ENCODE measurements at places on chromosomes 3 and 15. TPM values are rescaled to one million over a fixed set of nuclear protein-coding genes. Genes with fewer than 3 reads are reported as not detected.

The SETMAR gene
- 16.9 TPM for total RNA-seq

The CELF6 gene
- total RNA-seq = 4.6 TPM

The PIERCE2 gene
- 6.9 TPM for total RNA-seq

The TJP1 gene
- not detected for total RNA-seq

GRCh38 chr3:172317984-172318383, 130.3 kb downstream of the GHSR start:
- H3K4me3 ChIP-seq = no peak overlapping the region
- H3K27me3 ChIP-seq = no peaks in the 10 kb centered on the region
- no peak for DNase-seq
- H3K27ac ChIP-seq = no peak overlapping the region

- no peaks in the 10 kb centered on the region for H3K36me3 ChIP-seq
- H3K27me3 ChIP-seq = no peaks in the 10 kb centered on the region
- H3K4me3 ChIP-seq = no peak overlapping the region
- no peaks in the 10 kb centered on the region for H3K4me1 ChIP-seq
Observed at GRCh38 chr3:32797776-32798175, 20.0 kb upstream of the TRIM71 start.

DNA sequence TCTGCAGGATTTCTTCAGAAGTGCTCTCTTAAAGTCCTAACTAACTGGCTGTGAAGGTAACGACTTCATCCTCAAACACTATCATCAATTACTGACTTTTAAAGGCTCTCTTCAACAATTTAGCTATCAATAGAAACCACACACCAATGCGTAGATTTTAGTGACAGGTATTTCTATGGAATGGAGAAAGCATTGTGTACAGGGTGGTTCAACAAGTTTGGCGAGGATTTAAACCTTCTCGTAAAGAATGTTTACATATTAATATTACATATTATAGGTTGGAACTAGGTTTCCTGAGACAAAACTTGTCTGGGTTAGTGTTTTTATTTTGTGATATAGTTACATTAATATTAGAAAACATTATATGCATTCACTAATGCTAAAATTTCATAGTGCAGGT, 233.6 kb downstream of the CHL1 start:
- H3K27me3 ChIP-seq = 0 out of 2 replicates have a peak, but pooled peaks cover 2% of the 10 kb centered on the region
- no peak overlapping the region for H3K4me3 ChIP-seq
- DNase-seq = no peak
- no peaks in the 10 kb centered on the region for H3K36me3 ChIP-seq
- no peaks in the 10 kb centered on the region for H3K4me1 ChIP-seq
